ENCODE measurements at places on chromosomes 3 and 15.
A peak's percentile ranks its signal among the peaks of the same experiment; 100 is the strongest.

GRCh38 chr3:179688850-179689249, 36.0 kb downstream of the USP13 start:
- no peak for DNase-seq

GRCh38 chr3:114566162-114566755, 272.4 kb downstream of the TIGIT start:
- no peak for DNase-seq

DNA sequence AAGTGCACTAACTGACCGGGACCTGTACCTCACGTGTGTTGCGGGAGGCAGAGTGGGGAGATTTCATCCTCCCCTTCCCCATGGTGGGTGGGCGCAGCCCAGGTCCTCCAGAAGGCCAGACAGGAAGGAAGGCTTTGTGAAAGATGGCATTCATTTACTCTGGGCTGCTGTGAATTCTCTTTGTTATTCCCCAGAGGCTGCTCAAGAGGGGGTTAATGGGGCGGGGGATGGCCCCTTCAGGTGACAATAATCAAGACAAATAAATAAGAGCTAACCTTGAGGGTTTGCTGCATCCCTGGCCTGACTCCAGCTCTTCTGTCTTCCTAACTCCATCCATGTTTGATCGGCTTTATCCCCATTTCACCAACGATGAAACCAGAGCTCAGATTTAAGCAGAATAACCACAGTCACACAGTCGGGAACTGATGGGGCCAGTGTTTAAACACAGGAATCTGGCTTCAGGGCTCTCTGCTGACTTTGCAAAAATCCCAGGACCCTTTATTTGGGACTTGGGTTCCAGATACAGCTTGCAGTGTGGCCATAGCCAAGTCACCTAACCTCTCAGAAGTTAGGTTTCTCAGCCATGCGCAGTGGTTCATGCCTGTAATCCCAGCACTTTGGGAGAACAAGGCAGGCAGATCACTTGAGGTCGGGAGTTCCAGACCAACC, 16.5 kb downstream of the PIF1 start:
- no peak for DNase-seq

- no peak for DNase-seq
These were observed 73.1 kb downstream of the FGF7 start for GRCh38 chr15:49495993-49496753.

DNA sequence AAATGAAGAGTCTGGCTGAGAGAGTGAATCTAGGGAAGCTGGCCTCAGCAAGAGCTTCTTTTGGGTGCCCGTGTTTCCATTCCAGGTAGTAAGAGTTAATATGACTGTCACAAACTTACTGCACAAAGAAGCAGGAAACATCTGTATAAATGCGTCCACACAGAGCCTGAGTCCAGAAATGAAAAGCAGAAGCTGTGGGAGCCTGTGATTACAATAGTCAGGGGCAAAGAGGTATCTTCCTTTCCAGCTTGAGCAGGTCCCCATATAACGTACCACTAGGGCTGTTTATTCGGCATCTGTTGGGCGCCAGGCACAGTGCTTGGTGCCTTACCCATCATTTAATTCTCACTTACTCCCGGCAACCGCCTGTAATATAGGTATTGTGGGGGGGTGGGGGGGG, 40.5 kb upstream of the B3GNT5 start:
- DNase-seq = peak; percentile 78

GRCh38 chr3:156957715-156958114, 131.6 kb downstream of the LEKR1 start:
- DNase-seq = no peak

DNA sequence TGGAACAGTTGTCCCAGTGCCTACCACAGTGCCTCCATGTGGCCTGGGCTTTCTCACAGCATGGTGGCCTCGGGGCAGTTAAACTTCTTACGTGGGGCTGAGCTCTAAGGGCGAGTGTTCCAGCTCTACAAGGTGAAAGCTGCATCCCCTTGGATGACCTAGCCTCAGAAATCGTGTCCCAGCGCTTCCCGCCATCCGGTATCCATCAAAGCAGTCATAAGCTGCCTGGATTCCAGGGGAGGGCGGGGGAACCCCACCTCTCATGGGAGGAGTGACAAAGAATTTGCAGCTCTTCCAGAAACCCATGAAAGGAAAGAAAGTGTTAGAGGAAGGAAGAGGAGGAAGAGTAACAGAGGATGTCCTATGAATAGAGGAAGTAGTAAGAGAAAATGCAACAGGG, 45.8 kb upstream of the CCDC174 start:
- DNase-seq = no peak

- DNase-seq = no peak
These were observed 48.6 kb downstream of the ZBTB20 start for GRCh38 chr3:115098354-115099073.

DNA sequence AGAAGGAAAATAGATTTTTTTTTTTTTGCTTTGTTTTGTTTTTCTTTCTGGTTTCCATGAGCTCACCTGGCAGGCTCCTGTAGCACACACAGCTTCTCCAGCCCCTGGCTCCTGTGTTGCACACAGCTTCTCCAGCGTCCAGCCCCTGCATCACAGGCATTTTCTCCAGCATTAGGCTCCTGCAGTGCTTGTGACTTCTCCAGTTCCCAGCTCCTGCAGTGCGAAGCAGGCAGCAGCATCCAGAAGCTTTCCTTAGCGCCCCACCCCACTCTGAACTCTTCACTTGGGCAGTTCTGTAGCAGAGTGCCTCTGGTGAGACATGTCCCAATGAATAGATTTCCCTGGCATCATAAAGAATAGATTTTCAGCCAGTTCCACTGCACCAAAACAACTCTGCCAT, 5.5 kb upstream of the CCDC39 start:
- DNase-seq = no peak

DNA sequence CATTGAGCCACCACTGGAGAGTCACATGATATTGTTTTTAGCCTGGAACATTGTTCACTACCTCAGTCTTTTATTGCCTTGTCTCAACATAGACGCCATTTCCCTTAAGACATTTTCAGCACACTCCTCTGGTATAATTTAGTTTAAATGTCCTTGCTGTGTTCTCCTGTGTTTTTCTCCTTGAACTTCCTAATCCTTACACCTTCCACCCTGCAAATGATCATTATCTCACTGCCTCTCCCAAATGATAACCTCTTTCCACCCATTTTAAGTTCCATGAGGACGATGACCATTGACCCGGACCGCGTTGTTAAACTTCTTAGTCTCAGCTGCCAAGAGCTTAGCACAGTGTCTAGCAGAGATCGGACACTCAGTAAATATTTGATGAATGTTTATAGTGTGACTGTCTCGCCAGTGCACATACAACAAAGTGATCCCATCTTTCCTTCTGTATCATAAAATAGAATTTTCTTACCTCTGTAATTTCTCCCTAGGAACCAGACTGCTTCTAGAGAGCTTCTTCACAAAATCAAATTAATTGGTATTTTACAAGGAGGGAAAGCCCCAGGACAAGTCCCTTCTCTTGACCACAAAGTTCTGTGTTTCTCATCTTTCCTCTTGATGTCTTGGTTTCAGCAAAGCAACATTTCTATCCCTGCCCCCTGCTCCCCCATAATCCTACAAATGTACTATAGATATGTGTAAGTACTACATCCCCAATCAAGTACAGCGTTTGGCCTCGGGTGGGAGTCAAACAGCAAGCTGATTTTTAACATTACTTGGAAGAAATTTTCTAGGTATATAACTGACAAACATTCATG, 429.6 kb downstream of the LPP start:
- DNase-seq = peak; percentile 10

GRCh38 chr15:79922512-79923078, 25.8 kb upstream of the MTHFS start:
- DNase-seq = no peak

DNA sequence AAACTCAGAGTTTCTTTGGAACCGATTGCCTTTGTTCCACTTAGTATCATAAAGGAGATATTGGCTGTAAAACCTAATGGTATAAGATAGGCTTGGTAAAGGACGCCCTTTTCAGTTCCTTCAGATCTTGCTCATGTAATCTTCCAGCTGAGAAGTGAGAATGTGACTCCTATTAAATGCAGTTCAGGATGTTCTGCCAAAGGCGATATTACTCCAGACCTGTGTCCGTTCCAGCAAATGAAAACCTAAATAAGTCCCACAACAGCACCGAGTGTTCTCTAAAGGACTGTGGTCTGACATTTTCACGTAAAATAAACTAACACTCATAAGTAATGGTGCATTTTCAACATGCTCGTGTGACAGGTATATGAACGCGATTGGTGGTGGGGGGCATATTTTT, 276.2 kb downstream of the FEZF2 start:
- DNase-seq = no peak

Measured in hematopoietic multipotent progenitor cell treated with erythropoietin and hydrocortisone succinate and interleukin-3 and kit ligand, for 6 days (in vitro differentiated cells).